ENCODE measurements at places on chromosomes 4 and X.
A peak's percentile ranks its signal among the peaks of the same experiment; 100 is the strongest.

- DNase-seq, result no peak
These were observed 243.0 kb upstream of the TRAM1L1 start for GRCh38 chr4:117328333-117328732.

DNA sequence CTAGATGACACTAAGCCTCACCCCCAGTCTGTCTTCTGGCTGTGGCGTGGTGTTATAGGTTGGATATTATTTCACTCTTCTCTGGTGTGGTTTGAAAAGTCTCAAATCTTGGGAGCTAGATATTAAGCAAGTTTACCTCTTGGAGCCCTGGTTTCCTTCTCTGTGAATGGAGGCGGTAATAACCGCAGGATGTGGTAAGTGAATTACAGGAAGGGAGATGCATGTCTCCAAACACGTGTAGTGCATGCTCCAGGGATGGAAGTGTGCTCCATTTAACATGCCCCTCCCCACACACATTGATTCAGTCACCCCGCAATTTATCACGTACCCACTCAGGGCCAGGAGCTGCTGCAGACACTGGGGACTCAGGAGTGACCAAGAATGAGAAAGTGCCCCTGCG, 4.9 kb downstream of the ZNF275 start:
- DNase-seq, result no peak

DNA sequence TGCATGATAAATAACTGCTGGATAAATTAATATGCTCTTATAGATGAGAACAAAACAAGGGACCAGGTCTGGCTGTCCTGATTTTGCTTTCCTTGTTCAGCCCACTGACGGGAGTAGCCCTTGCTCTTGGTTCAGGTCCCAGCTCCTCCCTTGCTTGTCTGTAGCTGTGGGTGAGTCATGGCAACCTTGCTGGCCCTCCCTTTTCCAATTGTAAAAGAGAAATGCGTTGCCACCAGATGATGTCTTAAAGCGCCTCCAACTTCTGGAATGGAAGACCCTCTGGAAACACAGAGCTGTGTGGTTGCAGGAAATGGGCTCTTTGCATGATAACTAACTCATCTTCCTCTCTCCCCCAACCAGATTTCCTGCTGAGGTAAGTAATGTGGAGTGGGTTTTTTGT, 171.4 kb downstream of the AASDH start:
- DNase-seq, result no peak

GRCh38 chr4:132572210-132572609, 576.9 kb upstream of the PCDH10 start:
- DNase-seq, result no peak

DNA sequence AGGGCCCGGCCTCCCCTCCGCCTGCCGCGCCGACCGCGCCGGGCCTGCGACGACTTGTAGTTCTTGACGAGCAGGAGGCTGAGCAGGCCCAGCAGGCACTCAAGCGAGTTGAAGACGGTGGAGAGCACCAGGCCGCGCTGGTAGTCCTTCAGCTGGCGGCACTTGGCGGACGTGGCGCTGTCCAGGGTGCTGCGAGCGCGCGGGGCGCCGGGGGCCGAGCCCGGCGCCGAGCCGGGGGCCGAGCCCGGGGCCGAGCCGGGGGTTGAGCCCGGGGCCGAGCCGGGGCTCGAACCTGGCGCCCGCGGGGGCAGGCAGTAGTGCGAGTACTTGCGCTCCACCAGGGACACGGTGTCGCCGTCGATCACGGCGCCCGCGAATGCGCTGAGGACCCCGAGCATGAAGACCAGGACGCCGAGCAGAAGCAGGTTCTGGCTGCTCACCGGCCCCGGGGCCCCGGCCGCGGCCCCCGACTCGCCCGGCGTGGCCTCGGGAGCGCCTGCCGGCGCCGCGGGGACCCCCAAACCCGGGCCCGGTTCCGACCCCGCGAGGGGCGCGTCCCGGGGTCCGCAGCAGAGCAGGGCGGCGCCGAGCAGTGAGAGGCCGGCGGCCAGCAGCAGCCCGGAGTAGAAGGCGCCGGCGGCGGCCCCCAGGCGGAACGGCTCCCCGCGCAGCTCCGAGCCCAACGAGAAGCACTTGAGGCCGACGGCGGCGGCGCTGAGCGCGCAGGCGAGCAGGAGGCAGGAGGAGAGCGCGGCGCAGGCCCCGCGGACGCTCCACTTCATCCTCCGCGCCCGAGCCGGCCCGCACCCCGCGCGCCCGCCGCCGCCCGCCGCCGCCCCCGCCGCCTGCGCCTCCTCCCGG, 584 bp downstream of the TMEM271 start:
- DNase-seq, result peak; percentile 53

GRCh38 chr4:7003176-7003878, 39.8 kb upstream of the TADA2B start:
- DNase-seq, result no peak

- DNase-seq, result no peak
These were observed 1015.1 kb downstream of the RPA4 start for GRCh38 chrX:97898798-97899197.

DNA sequence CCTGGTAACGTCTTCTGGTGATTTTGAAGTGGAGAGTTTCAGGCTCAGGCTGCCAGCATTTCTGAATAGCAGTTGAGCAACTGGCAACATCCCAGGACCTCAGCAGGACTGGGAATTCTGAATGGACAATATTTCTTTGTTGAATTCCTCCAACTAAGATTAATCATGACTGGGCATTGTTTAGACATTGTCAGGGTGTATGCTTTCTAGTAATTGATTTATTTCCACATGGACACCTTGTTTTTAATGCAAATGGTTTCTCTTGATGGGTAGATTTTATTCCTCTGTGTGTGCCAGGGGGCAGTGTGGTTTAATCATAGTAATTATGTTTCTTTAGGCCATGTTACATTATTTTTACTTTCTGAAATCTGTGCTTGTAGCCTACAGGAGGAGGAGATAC, 1004.7 kb upstream of the LCORL start:
- no peak for DNase-seq
